ENCODE measurements at places on chromosomes 2 and 18. TPM values are rescaled to one million over a fixed set of nuclear protein-coding genes. Genes with fewer than 3 reads are reported as not detected.

The GCG gene
- total RNA-seq = not detected

The REG3A gene
- total RNA-seq = not detected

The SCN9A gene
- total RNA-seq = 7.0 TPM

The UXS1 gene
- total RNA-seq = 42.0 TPM

The HOXD12 gene
- total RNA-seq = not detected

The BCL11A gene
- total RNA-seq = 0.79 TPM

The GNAL gene
- 12.8 TPM for total RNA-seq

The NT5C1B gene
- not detected for total RNA-seq

The ZNF396 gene
- total RNA-seq = 2.2 TPM

The RGPD4 gene
- total RNA-seq = not detected

The IGFBP5 gene
- total RNA-seq = 852 TPM

The UGT1A3 gene
- total RNA-seq = not detected

GRCh38 chr18:35635170-35635569, 53.6 kb downstream of the GALNT1 start:
- DNase-seq = no peak

- no peak for DNase-seq
These were observed 308.9 kb downstream of the PLCL1 start for GRCh38 chr2:198113316-198113715.

GRCh38 chr18:35117951-35118411, 76.8 kb downstream of the MAPRE2 start:
- DNase-seq = no peak

DNA sequence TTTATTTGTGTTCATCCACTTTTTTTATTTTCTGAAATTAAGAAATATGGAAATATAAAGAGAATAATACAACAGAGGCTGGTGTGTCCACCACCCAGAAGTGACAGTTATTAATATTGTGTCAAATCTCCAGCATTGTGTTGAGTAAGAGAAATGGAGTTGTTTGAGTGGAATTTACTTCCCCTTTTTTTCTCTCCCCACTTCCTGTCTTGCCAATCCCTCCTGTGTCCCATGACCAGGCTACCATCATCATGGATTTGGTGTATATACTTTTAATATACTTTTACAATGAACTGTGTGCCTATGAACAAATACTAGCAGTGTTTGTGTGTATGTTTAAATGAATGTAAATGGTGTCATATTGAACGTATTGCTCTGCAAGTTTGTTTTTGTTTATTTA, 276.9 kb upstream of the SKOR2 start:
- no peak for DNase-seq

GRCh38 chr2:103353774-103354173, 591.9 kb downstream of the TMEM182 start:
- no peak for DNase-seq

GRCh38 chr18:32435631-32436500, 34.8 kb downstream of the GAREM1 start:
- DNase-seq = no peak

- DNase-seq = no peak
These were observed 24.5 kb upstream of the SMAD7 start for GRCh38 chr18:48975120-48975816.

DNA sequence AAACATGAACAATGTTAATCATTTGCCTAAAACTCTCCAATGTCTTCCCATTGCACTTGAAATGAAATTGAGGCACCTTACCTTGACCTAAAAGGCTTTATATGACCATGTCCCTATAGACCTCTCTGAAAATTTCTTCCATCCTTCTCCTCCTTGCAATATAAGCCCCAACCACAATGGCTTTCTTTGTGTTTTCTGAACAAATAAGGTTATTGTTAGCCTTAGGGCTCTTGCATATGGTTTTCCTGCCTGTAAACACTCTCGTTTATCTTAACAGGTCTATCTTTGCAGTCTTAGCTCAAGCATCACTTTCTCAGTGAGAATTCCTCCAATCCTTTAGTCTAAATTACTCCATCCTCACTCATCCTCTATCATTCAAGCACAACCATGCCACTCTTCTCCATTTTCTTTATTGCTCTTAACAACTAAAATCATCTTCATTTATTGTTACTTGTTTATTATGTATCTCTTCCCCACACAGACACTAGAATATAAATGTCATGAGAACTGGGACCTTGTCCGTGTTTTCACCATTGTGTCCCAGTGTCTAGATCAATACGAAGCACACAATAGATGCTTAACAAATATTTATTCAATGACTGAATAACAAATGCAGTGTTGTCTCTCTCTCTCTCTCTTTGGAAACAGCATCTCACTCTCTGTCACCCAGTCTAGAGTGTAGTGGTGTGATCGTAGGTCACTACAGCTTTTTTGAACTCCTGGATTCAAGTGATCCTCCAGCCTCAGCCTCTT, 129.3 kb downstream of the RDH14 start:
- DNase-seq = no peak

GRCh38 chr2:168848225-168848624, 42.0 kb downstream of the SPC25 start:
- DNase-seq = no peak

DNA sequence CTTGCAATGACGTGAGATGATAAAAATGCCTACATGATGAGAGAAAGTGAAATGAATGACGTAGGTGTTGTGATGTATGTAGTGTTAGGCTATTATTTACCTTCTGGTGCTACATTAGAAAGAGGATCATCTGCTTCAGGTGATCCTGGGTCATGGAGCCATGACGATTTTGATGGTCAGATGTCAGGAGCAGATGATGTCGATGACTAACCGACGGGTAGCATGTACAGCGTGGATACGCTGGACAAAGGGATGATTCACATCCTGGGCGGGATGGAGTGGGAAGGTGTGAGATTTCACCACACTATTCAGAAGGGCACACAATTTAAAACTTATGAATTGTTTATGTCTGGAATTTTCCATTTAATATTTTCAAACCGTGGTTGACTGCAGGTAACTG, 43.5 kb upstream of the ACVR1C start:
- no peak for DNase-seq

DNA sequence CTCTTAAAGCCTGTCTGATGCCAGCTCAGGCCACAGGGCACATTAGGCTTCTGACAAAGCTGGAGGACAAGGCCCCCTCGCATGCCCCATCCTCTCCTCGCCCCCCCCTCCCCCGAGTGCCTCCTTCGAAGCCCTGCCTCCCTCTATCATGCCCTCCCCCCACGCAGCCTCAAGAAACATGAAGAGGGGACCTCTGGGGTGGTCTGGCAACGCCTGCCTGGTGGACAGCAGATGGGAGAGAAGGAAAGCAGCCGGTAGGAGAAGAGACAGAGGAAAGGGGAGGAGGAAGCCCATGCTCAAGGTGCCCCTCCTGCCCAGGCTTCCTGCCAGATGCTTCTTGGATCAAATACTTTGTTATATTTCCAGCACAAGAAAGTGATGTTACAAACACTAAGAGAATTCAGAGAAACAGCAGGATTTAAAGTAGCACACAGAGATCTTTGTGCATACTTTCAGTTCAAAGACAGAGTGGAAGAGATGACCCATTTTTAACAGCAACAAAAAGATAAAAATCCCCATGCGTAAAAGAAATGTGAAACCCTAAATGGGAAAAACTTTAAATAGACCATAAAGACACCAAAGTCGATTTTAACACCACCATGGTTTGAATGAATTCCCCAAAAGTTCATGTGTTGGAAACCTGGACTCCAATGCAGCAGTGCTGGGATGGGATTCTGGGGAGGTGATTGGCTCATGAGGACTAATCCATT, 19.0 kb downstream of the BOK start:
- no peak for DNase-seq

GRCh38 chr18:59593291-59593717, 103.9 kb downstream of the CCBE1 start:
- no peak for DNase-seq

- no peak for DNase-seq
These were observed 5.7 kb downstream of the SCN3A start for GRCh38 chr2:165198181-165198580.

DNA sequence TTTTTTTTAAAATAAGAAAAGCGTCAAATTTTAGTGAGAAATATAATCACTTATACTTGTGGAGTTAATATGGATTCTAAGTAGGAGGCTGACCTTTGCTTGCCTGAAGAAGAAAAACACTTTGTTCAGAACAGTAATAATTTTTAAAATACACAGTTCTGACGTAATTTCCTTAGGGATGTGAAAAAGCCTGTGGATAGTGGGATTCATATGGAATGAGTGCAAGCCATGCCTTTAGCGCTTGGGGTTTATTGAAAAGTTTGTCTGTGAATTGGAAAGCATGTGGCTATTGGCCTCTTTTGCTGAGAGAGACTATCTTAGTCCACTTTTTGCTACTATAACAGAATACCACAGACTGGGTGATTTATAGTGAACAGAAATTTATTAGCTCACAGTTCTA, 151.3 kb downstream of the CCDC85A start:
- no peak for DNase-seq

- DNase-seq = no peak
These were observed 224.9 kb downstream of the VAPA start for GRCh38 chr18:10138719-10139118.

DNA sequence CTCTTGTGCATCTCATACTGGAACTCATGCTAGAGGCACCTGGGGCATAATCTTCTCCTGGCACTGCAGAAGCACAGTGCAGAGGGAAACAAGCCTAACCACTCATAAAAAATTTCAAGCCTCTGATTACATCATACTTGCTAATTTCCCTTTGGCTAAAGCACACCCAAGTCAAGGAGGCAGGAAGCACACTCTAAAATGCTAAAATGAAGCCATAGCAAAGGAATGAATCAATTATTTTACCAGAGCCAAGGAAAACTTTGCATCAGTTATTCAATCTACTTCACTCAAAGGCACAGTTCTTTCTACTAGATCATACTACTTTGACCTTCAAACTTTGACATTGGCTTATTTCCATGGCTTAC, 79.6 kb upstream of the SPOPL start:
- no peak for DNase-seq

GRCh38 chr2:112880696-112881095, 30.3 kb upstream of the IL37 start:
- no peak for DNase-seq

- DNase-seq = no peak
These were observed 81.7 kb downstream of the SDC1 start for GRCh38 chr2:20143263-20143662.

- no peak for DNase-seq
These were observed 162.7 kb upstream of the ETAA1 start for GRCh38 chr2:67234440-67234839.
